ENCODE measurements at places on chromosomes 5 and 9.

- DNase-seq, result no peak
These were observed 14.8 kb downstream of the REEP5 start for GRCh38 chr5:112907166-112907631.

DNA sequence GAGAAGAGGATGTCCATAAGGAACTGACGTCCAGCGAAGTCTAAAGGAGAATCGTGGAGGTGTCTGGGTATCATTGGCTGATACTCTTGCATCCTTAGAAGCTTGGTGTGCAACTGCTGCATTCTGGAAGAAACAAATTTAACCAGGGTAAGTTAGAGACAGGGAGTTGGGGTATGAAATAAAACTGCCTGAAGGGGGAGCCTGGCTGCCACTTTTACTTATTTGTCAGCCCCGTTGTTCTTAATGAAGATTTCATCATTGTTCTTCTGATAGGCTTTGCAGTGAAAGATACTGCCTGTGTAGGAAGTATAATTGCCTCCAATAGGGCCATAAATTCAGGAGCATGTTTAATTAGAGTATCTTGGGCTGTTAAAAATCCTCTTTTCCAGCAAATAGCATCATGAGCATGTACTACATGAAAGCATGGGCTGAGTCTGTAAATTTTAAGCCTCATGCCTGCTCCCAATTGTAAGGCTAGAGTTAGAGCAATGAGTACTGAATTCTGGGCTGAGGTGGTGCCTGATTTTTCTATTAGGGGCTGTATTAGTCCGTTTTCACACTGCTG lies 1264.5 kb upstream of the ACO1 start:
- no peak for DNase-seq

DNA sequence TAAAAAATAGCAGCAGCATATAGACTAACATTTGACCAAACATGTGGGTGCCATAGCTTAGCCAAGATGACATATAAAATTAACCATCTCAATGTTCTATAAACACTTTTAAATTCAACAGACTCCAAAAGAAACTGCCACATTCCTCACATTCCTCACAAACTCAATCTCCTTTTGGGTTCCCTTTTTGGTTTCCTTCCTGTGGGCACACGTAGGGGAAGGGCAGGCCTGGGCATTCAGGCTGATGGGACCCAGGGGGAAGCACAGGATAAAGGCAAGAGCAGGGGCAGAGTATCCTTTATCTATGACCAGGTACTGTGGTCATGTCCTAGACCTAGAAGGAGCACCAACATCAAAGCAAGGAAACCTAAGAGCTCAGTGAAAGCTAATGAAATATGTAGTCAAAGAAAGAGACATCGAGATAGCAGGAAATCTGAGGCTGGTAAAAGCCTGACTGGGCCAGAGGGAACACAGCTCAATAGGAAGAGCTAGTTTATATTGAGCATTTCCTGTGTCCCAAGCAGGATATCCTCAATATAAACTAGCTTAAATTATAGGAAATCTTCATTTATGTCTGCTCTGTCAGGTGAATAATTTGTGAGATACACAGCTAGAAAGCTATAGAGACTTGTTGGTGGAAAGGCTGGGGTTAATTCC lies 13.6 kb upstream of the ERAP1 start:
- DNase-seq, result no peak

DNA sequence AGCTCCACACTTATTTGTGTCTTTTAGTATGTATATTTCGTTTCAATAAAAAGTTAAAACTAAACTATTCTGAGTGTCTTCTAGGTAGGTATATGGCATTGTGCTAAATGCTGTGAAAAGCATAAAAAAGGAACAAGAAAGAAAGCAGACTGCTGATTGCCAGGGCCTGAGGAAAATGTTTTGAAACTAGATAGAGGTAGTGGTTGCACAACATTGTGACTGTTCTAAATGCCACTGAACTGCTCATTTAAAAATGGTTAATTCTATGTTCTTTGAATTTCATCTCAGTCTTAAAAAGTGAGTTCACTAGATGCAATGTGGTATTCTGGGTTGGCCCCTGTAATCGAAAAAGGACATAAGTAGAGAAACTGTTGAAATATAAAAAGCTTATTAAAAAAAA lies 2.6 kb upstream of the ALAD start:
- no peak for DNase-seq

DNA sequence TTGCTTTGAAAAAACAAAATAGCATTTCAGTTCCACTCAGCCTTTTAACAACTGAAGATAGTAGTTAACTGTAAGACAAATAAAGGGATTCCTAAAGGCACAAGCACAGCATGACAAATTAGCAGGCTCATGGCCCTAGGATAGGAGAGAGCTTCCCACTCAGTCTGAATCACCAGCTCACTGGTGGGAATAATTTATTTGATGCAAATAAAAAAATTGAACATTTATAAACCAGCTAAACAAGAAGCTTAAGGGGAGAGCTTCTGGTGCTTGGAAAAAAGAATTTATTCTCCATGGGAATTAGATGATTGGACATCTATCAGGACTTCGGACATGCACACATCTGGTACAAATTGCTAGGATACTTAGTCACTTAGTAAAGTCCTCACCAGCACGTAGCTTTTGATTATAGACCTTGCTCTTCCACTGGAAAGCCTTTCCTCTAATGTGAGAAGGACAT lies 294.1 kb upstream of the TNC start:
- no peak for DNase-seq

Data from activated CD8-positive, alpha-beta memory T cell treated with anti-CD3 and anti-CD28 coated beads, Interleukin-2, amount 10 ng/mL, durations not matched to agents 7 days and 5 days (primary cell).